ENCODE measurements at places on chromosomes 5 and 9.

- no peak for DNase-seq
These were observed 1.7 kb downstream of the DIAPH1 start for GRCh38 chr5:141617128-141617527.

DNA sequence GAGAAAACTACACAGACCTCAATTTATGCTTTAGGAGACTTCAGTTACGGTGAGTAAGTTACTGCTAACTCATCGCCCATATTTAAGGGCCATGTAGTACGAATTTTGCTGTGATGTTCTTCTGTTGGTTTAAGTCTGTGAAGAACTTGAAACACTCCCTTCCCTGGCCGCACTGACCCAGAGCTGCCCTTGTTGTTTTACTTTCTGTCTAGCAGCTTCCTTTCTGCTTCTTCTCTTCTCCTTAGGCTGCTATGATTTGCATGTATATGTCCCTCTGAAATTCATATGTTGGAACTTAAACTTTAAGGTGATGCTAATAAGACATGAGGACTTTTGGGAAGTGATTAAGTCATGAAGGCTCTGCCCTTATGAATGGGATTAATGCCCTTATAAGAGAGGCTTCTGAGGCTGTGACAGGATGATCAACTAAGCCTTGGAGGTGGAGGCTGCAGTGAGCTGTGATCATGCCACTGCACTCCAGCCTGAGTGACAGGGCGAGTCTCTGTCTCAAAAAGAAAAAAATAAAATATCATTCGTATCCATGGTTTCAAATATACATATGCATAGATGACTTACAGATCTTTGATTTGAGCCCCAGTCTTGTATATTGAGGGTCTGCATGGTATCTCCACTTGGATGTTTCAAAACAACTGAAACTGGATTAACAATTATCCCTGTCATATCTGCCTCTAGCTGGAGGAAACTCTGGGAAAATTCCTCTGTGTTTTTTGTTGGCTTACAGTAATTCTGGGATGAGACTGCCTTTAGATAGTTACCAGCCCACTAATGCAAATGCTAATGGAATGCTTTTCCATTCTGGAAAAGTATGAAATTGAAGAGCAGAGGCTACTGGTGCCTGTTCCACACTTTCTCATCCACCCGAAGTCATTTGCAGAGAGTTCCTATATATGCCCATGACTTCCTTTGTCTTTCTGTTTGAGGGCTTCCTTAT is 263.4 kb upstream of the ACTBL2 start:
- DNase-seq = no peak

DNA sequence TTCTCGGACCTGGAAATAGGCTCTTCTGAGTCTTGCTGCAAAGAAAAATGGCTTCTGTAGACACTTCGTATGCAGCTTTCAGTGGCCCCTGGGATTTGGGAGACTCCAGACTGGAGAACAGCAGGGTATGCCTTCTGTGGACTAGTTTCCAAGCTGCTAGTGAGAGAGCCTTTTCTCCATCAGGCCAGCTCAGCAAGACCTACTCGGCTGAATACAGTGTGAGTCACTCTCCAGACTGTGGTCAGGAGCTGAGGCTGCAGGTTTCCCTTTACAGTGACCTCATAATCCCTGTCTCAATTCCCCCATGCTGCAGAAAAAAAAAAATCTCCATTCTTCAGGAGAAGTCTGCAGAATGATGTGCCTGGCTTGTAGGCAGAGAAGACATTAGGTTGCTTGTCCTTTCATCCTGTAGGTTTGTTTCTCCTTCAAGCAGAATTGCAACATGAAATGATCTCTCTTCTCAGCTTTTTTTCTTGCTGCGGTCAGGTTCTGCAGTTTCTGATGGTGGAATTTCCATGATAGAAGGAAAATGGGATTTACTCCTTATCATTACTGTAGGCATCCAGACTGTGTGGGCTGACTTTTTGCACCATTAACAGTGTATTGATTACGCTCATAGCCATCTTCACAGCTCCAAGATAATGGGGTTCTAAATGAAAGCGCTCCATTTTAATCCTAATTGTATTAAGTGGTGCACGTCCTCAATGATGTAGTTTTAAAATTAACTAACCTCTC is 78.3 kb upstream of the TNFSF8 start:
- DNase-seq = no peak

DNA sequence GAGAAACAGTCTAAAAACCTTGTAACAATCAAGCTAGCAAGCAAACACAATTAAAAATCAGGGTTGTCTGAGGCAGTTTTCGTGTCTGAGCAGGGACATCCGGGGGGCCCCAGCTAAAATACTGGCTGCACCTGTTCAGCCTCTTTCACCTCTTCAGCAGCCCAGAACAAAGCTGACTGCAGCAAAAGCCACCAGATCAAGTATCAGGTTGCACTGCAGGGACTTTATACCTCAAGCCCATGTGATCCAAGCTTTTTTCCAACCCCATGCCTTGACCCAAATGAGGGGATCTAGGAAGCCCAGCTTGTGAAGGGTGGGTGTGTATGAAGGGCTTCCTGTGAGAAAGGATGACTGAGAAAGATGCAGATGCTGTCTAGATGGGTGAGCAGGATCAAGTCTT is 133.4 kb downstream of the SEMA6A start:
- DNase-seq = no peak

DNA sequence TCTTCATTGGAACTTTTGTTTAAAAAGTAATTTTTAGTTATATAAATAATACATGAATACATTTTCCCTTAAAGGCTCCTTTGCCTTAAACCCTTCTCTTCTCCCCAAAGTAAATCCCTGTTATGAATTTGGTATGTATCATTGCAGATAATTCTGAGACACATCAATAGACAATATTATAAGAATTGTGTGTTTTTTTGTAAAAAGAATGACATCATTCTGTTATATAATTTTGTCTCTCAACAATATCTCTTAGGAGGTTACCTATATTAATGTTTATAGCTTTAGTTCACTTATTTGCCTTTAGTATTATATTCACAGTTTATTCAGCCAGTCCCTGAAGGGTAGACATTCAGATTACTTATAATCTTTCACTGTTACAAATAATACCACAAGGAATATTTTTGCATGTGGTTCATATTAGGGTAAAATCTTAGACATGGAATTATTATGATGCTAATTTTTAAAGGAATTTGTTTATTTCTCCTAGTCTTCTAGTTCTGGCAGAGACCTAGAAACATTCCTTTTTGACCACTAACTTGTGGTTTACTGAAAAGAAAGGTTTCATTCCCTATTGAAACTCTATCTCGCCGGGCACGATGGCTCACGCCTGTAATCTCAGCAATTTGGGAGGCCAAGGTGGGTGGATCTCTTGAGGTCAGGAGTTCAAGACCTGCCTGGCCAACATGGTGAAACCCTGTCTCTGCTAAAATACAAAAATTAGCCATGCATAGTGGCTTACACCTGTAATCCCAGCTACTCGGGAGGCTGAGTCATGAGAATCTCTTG is 105.6 kb downstream of the KCTD16 start:
- no peak for DNase-seq

GRCh38 chr5:121691478-121691877 is 160.2 kb upstream of the FTMT start:
- no peak for DNase-seq

- DNase-seq = no peak
These were observed 96.8 kb upstream of the NREP start for GRCh38 chr5:111853748-111854147.

GRCh38 chr5:90547072-90547536 is 11.5 kb upstream of the ADGRV1 start:
- DNase-seq = no peak

- no peak for DNase-seq
These were observed 124.9 kb downstream of the MRPS30 start for GRCh38 chr5:44933686-44934085.

DNA sequence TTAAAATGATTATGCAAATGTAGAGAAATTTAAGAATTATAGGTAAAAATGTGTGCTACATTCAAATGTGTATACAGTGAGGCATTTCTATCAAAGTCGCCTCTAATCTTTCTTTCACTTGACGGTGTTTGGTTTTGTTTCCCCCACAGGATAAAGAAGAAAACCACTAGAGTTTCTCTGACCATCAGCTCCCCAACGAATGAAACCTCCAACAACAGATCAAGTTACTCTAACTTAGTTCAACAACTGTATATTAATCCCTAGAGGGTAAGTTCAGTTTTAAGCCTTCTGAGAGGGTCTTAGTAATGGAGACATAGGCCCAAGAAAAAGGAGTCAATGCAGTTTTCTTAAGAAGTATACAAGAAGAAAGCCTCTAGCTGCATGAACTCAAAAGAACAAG is 11.5 kb upstream of the MYOT start:
- no peak for DNase-seq

DNA sequence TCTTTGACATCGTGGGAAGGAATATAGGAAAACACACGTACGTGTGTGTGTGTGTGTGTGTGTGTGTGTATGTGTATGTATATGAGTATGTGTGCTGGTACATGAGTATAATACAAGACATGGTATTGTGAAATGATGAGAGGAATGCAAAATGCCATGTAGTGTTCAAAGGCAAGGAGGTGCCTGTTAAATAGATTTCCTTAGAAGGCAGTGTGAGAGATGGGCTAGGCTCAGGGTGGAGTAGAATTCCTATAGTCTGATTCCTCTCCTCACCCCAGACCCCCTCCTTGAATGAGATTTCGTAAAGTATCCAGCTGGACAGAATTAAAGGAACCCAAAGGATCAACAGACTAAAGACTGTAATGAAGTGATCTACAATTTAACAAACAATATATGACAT is 11.1 kb downstream of the GPR21 start:
- no peak for DNase-seq

- DNase-seq = peak; percentile 76
These were observed 560 bp upstream of the NDUFS6 start for GRCh38 chr5:1800472-1801221.

GRCh38 chr9:93531374-93531773 is 45.0 kb upstream of the PHF2 start:
- no peak for DNase-seq

- no peak for DNase-seq
These were observed 48.8 kb downstream of the POC5 start for GRCh38 chr5:75668445-75668844.

- peak; percentile 42 for DNase-seq
These were observed 100.1 kb downstream of the KCNIP1 start for GRCh38 chr5:170603578-170604565.

- no peak for DNase-seq
These were observed 175.0 kb downstream of the AUH start for GRCh38 chr9:91186632-91187108.

DNA sequence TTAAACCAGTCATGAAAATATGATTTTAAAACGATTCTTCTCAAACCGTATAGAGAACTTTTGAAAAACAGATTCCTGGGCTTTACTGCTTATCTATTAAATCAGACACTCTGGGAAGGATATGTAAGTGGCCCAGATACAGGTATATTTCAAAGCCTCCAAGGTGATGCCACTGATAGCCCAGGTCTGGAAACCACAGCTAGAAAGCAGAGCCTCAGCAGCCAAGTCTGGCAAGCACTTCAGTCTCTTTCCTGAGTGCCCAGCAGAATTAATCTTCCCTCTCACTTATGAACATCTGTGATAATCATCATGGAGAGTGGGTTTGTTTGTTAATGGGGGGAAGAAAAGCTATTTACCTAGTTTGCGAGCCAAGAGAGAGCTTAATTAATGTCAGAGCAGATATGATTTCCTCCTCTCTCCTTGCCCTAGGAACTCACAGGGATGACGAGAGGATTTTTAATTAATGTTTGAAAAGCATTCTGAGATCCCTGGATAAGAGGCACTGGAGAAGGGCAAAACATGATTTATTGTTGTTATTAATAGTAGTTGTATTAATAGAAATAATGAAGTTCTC is 368.4 kb downstream of the TLE1 start:
- DNase-seq = no peak

DNA sequence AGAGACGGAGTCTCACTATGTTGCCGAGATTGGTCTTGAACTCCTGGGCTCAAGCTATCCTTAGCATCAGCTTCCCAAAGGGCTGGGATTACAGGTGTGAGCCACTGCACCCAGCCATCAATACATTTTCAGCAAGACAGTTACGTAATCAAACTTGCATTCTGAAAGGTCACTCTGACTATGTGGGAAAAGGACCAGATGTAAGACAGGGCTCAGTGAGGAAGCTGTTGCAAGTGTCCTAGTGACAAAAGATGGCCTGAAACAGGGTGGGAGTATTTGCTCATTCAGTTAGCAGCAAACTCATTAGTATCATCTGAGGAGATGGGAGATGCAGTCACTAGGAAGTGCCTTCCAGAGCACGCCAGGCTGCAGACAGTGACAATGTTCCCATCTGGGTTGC is 16.9 kb downstream of the MED27 start:
- no peak for DNase-seq

- DNase-seq = no peak
These were observed 46.2 kb downstream of the F2RL2 start for GRCh38 chr5:76576996-76577395.
